ENCODE measurements at places on chromosomes 3 and 15.

DNA sequence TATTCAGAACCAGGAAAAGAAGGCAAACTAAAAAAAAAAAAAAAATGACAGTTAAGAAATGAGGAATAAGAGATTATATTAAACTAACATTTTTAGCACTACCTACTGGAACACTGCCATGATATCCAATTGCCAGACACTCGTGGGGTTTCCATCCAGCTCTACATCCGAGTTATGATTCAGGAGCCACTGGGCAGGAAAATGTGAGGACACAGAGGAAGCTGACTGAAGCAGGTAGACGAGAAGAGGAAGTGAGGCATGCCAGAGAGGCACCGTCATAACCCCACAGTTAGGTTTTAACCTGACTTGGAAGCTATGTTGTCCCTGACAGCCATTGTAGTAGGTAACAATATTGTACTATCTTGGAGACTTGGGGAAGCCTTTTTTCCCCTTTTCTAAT, 495.0 kb downstream of the NLGN1 start:
- no peak for DNase-seq

DNA sequence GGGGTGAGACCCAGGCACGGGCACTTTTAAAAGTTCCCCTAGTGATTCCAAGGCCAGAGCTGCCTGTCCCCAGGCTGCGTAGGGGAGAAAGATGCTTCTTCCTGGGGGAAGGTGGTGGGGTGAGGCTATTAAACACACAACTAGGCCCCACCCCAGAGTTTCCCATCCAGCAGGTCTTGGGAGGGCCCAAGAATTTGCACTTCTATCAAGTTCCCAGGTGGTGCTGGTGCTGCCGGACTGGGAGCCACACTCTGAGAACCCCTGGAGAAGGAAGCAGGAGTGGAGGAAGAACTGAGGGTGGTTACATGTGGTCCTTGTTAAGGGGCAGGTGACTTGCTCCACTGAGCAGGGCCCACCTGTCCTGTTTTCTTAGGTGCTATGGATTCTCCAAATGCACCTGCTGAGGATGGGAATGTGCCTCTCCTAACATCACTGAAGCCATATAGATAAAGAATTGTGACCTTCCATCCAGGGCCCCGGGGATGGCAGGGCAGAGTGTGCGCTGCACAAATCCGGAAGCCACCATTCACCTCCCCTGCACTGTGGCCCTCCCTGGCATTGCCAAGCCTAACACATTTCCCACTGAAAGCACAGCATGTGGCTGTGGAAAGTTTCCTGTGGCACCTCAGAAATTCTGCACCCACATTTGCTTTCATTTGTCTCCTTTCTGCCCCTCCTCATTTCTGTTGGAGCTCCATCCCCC, 111.5 kb upstream of the MEF2A start:
- no peak for DNase-seq

- DNase-seq: no peak
These were observed 89.1 kb downstream of the NEO1 start for GRCh38 chr15:73141216-73141900.

DNA sequence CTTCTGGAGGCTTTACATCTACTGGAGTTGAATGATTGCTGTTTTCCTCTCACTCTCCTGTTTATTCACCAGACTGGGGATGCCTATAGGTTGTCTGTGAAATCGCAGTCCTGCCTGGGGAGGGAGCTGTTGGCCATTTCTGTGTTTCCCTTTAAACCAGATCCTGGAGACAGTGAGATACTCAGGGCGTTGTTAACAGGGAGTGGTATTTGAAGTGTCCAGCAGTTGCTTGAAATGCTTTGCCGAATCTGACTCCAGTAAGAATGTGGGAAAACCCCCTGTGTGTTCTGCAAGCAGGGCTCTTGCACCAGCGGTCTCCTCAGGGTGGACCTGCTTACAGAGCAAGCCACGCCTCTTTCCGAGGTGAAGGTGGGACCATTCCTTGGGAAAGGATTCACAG, 4.3 kb upstream of the LRRK1 start:
- no peak for DNase-seq

DNA sequence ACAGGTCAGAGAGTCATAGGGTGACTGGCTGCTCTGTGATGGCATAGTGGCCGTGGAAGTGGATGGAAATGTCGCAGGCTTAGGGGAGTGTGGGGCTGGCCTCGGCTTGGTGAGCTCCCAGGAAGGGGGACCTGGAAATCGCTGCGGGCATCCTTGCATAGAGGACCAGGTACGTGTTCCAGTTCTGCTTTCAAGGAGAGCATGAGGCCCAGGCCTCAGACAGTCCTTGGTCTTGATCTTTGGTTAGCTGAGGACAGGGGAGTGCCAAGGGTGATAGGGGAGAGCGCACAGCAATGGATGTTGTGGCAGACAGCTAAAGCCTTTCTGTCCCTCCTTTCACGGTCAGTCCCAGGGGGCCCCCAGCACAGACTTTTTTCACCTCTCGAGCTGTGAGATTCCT, 110.5 kb downstream of the SNRPN start:
- DNase-seq: no peak
